ENCODE measurements at places on chromosomes 5 and 9.
A peak's percentile ranks its signal among the peaks of the same experiment; 100 is the strongest.

GRCh38 chr9:130500340-130501180 is 55.8 kb downstream of the ASS1 start:
- DNase-seq = no peak

- DNase-seq = no peak
These were observed 2.4 kb upstream of the OMD start for GRCh38 chr9:92426501-92427145.

DNA sequence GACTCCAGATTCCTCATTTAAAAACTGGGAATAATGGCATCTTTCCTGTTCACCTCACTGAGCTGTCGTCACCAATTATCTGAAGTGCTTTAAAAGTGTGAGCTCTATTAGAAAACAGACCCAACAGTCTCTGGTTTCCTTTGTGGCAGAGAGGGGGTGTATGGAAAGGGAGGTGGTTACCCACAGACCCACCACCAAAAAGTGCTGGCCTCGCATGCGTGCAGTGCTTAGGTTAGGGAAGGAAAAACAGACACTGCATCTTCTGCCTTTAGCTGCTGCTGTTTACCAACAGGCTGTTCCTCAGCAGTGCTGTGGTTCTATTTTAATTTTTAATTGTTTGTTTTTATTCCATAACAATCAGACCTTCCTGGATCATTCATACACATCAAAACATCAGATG is 249.6 kb downstream of the PIK3R1 start:
- DNase-seq = peak; percentile 70

DNA sequence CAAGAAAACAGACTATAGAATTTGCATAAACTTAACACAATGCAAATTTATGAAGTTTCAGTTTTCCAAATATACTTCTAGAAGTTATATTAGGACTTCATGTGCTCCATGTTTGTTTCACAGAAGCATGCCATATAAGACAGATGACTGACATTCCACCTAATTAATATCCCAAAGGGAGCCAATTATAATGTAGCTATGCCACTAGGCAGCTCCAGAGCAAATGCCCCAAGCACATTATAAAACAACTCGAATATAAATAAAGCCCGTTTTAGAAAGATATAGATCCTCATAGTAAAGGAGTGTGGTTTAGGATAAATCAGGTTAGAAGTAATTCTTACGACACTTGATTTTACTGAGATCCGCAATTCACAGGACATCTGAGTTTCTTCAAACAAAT is 8.9 kb downstream of the DROSHA start:
- DNase-seq = no peak

DNA sequence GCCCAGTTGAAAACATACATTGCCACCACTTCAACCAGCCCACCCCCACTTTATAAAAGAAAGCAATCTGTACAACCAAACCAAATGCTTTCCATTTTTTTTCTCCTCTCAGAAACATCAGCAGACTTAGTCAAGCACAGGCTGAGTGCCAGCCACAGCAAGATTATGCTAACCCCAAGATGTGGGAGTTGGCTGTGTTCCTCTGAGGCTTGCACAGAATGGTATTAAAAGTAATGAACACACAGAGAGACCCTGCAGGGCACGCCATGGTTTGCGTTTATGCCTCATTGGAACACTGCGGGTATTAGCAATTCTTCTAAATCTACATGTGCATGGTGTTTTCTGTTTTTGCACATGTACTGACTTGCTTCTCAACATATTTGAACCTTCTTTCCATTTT is 419.9 kb upstream of the GRAMD2B start:
- DNase-seq = no peak

GRCh38 chr5:154511984-154512383 is 34.0 kb upstream of the HAND1 start:
- DNase-seq = no peak

GRCh38 chr9:7367726-7368125 is 431.9 kb downstream of the DMAC1 start:
- DNase-seq = no peak

DNA sequence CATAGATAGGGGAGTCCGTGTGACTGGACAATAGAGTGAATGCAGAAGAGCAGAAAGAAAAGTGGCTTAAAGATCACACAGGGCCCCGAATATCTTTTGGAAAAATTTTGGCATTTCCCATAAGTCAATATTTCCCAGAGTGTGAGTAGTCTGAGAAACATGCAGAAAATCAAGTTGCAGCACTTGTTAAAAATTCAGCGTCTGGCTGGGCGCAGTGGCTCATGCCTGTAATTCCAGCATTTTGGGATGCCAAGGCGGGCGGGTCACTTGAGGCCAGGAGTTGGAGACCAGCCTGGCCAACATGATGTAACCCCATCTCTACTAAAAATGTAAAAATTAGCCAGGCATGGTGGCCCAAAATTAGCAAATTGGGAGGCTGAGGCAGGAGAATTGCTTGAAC is 227.0 kb downstream of the DRD1 start:
- DNase-seq = no peak

DNA sequence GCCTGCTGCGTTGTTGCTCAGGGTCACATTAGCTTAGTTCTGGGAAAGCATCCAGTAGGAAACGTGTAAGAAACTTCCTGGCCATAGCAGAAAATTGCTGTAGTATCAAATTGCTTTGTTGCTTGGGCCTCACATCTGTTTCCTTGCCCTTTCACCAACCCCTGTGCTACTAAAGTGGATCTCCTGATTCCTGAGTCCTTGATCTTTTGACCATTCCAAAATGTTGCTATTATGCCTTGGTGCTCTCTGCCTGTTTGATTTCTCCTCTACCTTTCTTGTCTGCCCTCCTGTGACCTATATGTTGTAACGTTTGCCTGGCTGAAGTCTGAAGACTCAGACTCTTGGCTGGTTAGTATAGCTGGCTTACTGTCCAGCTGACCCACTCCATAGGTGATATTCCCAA is 350.5 kb downstream of the ADGRV1 start:
- no peak for DNase-seq

DNA sequence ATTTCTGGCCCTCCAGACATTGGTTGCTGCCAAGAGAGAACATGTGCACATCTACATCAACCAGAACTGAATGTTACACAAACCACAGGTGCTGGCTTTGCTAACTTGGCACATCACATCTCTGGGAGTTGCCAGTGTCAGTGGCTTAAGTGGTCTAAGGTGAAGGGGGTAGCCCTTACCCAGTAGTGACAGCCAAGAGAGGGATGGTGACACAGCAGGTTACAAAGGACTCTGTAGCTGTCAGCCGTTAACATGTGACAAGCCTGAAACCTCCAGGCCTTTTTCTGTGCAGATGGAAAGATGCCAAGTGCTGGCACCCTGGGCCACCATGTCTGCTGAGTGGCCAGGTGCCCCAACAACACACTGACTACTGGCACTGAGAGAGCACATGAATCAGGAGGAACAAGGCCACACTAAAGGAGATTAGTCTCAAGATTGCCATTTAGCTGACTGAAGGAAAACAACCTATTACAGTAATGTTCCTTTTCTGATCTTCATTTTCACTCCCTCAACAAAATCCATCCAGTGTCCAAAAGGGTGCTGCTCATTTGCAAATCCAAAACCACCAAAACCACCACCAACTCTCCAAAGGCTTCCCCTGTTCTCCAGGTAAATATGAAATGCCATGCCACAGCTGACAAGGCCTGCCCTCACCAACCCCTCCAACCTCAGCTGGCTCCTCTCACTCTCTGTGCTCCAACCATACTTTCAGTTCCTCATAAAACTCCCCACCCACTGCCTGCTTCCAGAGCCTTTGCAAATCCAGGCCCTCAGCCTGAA is 20.2 kb downstream of the SIL1 start:
- DNase-seq = no peak

- DNase-seq = no peak
These were observed 297.7 kb downstream of the IRX2 start for GRCh38 chr5:2453781-2454180.

- no peak for DNase-seq
These were observed 37.2 kb upstream of the GABRP start for GRCh38 chr5:170746075-170746960.

DNA sequence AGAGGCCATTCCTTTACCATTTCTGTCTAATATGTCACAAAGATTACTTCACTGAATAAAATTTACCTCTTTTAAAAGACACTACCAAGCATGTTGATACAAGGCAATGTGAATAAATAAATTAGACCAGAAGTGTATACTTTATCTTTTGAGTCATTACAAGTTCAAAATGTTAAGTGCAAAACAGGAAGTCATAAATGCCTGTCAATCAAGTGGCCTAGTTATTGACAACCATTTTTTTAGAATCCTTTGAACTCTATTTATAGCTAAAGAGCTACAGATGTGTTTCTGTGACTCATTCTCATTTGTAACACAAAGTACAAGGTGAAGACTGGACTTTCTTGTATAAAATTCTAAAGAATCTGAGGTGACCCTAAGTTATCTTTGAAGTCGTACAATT is 602.7 kb upstream of the SEMA6A start:
- no peak for DNase-seq

DNA sequence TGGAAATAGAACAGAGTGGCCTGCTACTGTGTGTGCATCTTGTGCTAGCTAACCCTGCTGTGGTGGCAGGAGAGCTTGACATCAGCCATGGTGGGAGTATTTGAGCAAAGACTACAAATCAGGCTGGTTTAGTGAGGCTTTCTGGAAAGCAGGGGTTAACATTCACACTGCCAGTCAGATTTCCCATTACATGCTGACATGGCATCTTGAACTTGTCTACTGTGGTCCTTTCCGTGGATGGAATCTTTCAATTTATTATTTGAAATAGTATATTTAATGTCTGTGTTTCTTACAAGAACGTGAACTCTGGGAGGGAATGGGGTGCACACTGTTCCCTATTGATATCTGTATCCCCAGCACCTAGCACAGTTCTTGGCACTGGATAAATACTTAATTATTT is 60.8 kb downstream of the GCNT4 start:
- DNase-seq = no peak

DNA sequence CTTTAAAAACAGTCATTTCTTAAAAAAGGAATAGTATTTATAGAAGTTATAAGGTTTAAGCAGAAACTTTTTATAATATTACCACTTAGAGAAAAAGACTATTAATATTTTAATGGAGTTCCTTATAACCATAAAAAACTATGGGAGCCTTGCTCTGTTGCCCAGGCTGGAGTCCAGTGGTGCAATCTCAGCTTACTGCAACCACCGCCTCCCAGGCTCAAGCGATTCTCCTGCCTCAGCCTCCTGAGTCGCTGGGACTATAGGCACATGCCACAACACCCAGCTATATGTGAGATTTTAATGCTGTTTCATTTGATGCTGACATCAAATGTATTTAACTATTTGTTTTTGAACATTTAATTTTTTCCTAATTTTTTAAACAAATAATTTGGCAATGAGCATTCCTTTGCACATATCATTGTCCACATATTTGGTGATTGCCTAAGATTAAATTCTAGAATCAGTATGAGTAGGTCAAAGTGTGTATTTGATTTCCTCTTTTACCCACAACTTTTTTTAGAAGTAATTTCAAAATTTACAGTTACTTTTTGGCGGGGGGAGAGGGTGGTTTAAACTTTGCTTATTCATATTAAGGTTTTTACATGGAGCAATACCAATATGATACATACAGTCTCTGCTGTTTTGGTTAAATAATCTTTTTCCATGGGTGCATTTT is 235.5 kb downstream of the ARHGEF28 start:
- DNase-seq = no peak

DNA sequence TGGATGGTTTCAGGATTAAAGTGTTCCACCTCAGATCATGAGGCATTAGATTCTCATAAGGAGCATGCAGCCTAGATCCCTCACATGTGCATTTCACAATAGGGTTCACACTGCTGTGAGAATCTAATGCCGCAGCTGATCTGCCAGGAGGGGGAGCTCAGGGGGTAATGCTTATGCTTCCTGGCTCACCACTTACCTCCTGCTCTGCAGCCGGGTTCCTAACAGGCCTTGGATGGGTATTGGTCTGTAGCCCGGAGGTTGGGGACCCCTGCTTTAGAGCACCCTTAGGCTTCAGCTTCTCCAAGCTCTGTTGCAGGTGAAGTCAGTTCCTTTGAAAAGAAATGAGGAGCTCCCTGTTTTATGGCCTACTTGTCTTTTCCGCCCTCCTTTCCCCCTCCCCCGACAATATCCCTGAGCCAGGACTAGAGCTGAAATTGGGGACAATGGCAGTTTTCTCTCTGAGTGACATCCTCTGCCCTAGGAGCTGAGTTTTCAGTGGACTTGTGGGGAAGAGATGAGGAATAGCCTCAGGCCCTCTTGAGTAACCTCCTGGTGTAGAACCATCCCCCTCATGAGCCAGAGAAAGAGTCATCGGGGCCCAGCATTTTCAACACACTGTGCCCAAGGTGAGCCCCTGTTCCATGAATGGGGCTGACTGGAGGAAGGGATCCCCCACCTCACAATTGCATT is 16.2 kb upstream of the MAT2B start:
- no peak for DNase-seq

GRCh38 chr5:87137283-87137682 is 130.4 kb upstream of the RASA1 start:
- DNase-seq = no peak

GRCh38 chr5:76617675-76618074 is 5.5 kb downstream of the F2RL2 start:
- DNase-seq = no peak

GRCh38 chr9:136270173-136270705 is 24.6 kb upstream of the QSOX2 start:
- DNase-seq = no peak

GRCh38 chr9:121737481-121737931 is 86.1 kb downstream of the DAB2IP start:
- DNase-seq = no peak

- no peak for DNase-seq
These were observed 1.8 kb upstream of the CCL28 start for GRCh38 chr5:43413966-43414365.

DNA sequence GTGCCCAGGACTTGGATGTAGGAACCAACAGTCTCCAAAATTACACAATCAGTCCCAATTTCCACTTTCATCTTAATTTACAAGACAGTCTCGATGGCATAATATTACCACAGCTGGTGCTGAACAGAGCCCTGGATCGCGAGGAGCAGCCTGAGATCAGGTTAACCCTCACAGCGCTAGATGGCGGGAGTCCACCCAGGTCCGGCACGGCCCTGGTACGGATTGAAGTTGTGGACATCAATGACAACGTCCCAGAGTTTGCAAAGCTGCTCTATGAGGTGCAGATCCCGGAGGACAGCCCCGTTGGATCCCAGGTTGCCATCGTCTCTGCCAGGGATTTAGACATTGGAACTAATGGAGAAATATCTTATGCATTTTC is 837 bp downstream of the PCDHB2 start:
- no peak for DNase-seq

- DNase-seq = no peak
These were observed 4.4 kb downstream of the SNX18 start for GRCh38 chr5:54521856-54522479.

- DNase-seq = no peak
These were observed 17.6 kb downstream of the MTX3 start for GRCh38 chr5:79973511-79973910.

- DNase-seq = no peak
These were observed 5.4 kb upstream of the RMND5B start for GRCh38 chr5:178125253-178125906.
